ENCODE measurements at places on chromosomes 3 and 15. TPM values are rescaled to one million over a fixed set of nuclear protein-coding genes. Genes with fewer than 3 reads are reported as not detected.

GRCh38 chr15:62027263-62027565 is 33.0 kb downstream of the VPS13C start:
- H3K36me3 ChIP-seq = no peaks in the 10 kb centered on the region
- H3K4me3 ChIP-seq = no peak overlapping the region
- no peaks in the 10 kb centered on the region for H3K4me1 ChIP-seq
- no peaks in the 10 kb centered on the region for H3K27me3 ChIP-seq
- no peak for DNase-seq

Gene RNU5B-1
- total RNA-seq = 2,123 TPM

DNA sequence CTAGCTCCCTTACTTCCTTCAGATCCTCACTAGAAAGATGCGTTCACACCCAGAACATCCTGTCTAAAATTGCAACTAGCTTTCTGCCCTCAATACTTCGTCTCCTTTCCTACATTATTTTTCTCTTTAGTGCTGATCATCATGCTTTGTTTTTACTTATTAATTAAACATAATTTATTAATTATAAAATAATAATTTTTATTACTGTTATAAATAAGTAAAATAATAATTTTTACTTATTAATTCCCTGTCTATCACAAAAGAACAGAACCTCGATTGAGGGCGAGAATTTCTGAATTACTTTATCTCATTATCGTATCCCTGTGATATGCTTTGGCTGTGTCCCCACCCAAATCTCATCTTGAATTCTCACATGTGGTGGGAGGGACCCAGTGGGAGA is 41.3 kb downstream of the GOLIM4 start:
- no peak for DNase-seq
- H3K4me1 ChIP-seq = no peaks in the 10 kb centered on the region
- no peaks in the 10 kb centered on the region for H3K36me3 ChIP-seq
- no peaks in the 10 kb centered on the region for H3K27me3 ChIP-seq
- no peak overlapping the region for H3K27ac ChIP-seq
- no peak overlapping the region for H3K4me3 ChIP-seq

GRCh38 chr3:66452303-66453011 is 48.4 kb downstream of the LRIG1 start:
- no peaks in the 10 kb centered on the region for H3K4me1 ChIP-seq
- DNase-seq = no peak
- H3K36me3 ChIP-seq = no peaks in the 10 kb centered on the region
- H3K27me3 ChIP-seq = no peaks in the 10 kb centered on the region

- H3K4me1 ChIP-seq = peaks cover 5% of the 10 kb centered on the region
- H3K36me3 ChIP-seq = no peaks in the 10 kb centered on the region
- H3K4me3 ChIP-seq = peak overlapping the region; percentile 67
Observed at GRCh38 chr3:125356140-125357026, 18.7 kb downstream of the ZNF148 start.

- no peak overlapping the region for H3K4me3 ChIP-seq
- H3K27me3 ChIP-seq = no peaks in the 10 kb centered on the region
- H3K36me3 ChIP-seq = no peaks in the 10 kb centered on the region
- no peak overlapping the region for H3K27ac ChIP-seq
- no peak for DNase-seq
- H3K4me1 ChIP-seq = no peaks in the 10 kb centered on the region
Observed at GRCh38 chr3:41356775-41357174, 157.5 kb downstream of the CTNNB1 start.

DNA sequence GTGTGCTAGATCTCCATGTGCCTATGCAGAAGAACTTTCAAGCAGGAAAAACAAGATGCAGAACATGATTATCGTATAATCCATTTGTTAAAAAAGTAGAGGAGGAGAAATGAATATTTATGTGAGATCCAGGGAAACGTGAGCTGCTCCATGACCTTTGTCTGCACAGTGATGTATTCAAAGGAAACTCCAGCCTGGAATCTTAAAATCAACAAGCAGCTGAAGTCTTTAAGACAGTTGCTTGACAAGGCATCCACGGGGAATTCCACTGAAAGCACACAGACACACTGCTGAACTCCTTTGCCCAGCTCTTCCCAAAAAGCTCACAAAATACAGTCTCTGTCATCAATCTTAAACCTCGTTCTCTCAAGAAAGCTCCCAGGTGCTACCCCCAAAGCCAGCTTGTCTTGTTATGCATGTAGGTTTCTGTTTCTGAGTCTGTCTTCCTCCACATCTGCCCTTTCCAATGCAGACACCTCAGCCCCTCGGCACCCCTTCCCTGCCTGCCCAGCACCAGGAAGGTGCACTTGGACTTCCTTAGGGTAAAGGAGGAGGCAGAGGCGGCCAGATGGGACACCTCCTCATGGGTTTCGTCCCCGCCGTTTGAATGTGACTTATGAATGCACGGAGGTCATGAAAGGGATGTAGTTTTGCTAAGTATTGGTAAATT is 28.7 kb downstream of the LRRK1 start:
- no peaks in the 10 kb centered on the region for H3K4me1 ChIP-seq
- H3K27me3 ChIP-seq = no peaks in the 10 kb centered on the region
- DNase-seq = no peak
- H3K27ac ChIP-seq = no peak overlapping the region
- H3K36me3 ChIP-seq = no peaks in the 10 kb centered on the region
- H3K4me3 ChIP-seq = no peak overlapping the region

GRCh38 chr3:4985330-4986174 is 6.3 kb downstream of the BHLHE40 start:
- no peak for DNase-seq
- H3K4me1 ChIP-seq = peaks cover 51% of the 10 kb centered on the region
- peak overlapping the region; percentile 89 for H3K27ac ChIP-seq

Data from thymus (tissue), 14 donors.